ENCODE measurements at places on chromosomes 4 and X. TPM values are rescaled to one million over a fixed set of nuclear protein-coding genes. Genes with fewer than 3 reads are reported as not detected.

DNA sequence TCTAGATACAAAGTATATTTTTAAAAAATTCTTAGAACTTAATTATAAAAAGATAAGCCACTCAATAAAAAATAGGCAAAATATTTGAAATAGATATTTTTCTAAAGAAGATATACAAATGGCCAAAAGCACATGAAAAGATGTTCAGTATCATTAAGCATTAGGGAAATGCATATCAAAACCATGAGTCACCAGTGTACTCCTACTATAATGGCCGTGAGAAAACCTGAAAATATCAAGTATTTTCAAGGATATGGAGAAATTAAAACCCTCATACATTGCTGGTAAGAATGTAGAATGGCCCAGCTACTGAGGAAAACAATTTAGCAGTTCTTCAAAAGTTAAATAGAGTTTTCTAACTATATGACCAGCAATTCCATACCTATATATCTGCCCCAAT is 337.9 kb downstream of the CAMK2D start:
- H3K36me3 ChIP-seq, result peaks cover 2% of the 10 kb centered on the region
- H3K27me3 ChIP-seq, result no peaks in the 10 kb centered on the region
- H3K4me1 ChIP-seq, result no peaks in the 10 kb centered on the region
- no peak overlapping the region for H3K4me3 ChIP-seq

PPP4R3C gene
- not detected for total RNA-seq

GYPB gene
- total RNA-seq, result not detected

GRCh38 chrX:151793886-151794285 is 59.3 kb downstream of the CNGA2 start:
- H3K4me1 ChIP-seq, result no peaks in the 10 kb centered on the region
- H3K4me3 ChIP-seq, result no peak overlapping the region
- no peak for DNase-seq

GRCh38 chrX:115367951-115368350 is 78.4 kb downstream of the LUZP4 start:
- no peaks in the 10 kb centered on the region for H3K4me1 ChIP-seq
- H3K4me3 ChIP-seq, result no peak overlapping the region
- no peaks in the 10 kb centered on the region for H3K36me3 ChIP-seq
- no peak overlapping the region for H3K27ac ChIP-seq
- no peak for DNase-seq
- no peaks in the 10 kb centered on the region for H3K27me3 ChIP-seq

NPNT gene
- total RNA-seq, result 0.12 TPM

DNA sequence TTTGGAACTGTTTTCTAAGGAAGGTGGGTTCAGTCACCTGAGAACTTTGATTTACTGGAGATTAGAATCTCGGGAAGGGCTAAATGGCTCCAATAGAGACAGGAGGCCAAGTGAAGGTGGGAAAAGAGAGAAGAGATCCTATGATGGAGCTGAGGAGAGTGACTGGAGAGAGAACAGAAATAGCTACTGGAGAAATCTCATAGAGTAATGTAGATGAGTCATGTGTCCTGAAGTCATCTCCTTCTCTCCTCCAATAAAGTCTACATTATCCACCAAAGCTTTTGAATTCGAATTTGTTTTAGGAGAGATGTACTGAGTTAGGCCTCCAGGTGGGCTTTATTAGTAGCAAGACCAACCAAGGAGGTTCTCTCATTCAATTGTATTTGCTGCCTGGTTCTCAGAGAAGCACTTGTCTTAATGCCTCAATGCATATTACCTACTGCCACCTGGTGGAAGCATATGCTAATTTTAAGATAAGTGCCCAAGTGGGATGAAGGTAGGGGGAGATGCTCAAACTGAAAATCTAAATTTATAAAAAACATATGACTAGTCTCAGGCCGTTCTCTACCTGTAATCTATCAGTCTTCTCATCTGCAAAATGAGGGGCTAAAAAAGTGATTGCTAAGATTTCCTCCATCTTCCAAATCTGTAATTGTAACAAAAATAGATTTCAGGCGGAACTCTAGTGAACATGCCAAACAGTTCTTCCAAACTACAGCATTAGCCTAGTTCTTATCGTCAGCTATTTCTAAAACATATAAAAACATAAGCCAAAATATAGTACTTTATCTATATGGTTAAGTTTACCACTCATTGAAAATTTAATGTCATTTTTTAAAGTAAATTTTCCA is 24.4 kb downstream of the TXK start:
- H3K27me3 ChIP-seq, result no peaks in the 10 kb centered on the region
- H3K4me1 ChIP-seq, result peaks cover 27% of the 10 kb centered on the region
- H3K27ac ChIP-seq, result no peak overlapping the region
- DNase-seq, result peak; percentile 77

GRCh38 chr4:184309241-184310170 is 91.8 kb upstream of the ENPP6 start:
- H3K4me1 ChIP-seq, result peaks cover 59% of the 10 kb centered on the region
- peak overlapping the region; percentile 16 for H3K4me3 ChIP-seq
- peak overlapping the region; percentile 64 for H3K27ac ChIP-seq
- H3K27me3 ChIP-seq, result no peaks in the 10 kb centered on the region

IL15 gene
- 0.92 TPM for total RNA-seq

DNA sequence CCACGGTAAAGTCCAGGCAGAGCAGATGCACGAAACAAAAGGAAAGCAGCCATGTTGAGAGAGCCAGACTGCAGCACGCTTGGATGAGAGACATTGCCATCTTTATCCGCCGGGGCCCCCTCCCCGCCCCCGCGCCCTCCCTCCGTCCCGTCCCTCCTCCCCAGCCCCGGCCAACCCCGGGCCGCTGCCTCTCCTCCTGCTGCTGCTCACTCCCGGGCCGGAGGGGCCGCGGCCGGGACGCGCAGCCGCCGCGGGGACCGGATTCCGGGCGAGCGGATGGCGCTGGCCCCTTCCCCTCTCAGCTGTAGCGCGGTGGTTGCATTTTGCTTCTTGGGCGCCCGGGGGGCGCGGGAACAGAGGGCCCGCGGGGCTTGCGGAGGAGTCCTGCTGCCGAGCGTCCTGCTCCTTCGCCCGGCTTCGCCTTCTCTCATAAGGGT is 542 bp downstream of the RNF150 start:
- DNase-seq, result peak; percentile 57
- peaks cover 76% of the 10 kb centered on the region for H3K27me3 ChIP-seq
- H3K4me3 ChIP-seq, result peak overlapping the region; percentile 93
- no peak overlapping the region for H3K27ac ChIP-seq
- H3K4me1 ChIP-seq, result peaks cover 10% of the 10 kb centered on the region

SSX4 gene
- total RNA-seq, result not detected

OTC gene
- total RNA-seq, result not detected

GRCh38 chr4:80226094-80226493 is 28.8 kb downstream of the PRDM8 start:
- H3K4me1 ChIP-seq, result no peaks in the 10 kb centered on the region
- no peak for DNase-seq
- no peak overlapping the region for H3K4me3 ChIP-seq
- no peak overlapping the region for H3K27ac ChIP-seq

- H3K4me3 ChIP-seq, result no peak overlapping the region
- no peak for DNase-seq
- peaks cover 12% of the 10 kb centered on the region for H3K27me3 ChIP-seq
- no peak overlapping the region for H3K27ac ChIP-seq
Observed at GRCh38 chrX:101602077-101602476, 15.7 kb downstream of the ARMCX6 start.

DNA sequence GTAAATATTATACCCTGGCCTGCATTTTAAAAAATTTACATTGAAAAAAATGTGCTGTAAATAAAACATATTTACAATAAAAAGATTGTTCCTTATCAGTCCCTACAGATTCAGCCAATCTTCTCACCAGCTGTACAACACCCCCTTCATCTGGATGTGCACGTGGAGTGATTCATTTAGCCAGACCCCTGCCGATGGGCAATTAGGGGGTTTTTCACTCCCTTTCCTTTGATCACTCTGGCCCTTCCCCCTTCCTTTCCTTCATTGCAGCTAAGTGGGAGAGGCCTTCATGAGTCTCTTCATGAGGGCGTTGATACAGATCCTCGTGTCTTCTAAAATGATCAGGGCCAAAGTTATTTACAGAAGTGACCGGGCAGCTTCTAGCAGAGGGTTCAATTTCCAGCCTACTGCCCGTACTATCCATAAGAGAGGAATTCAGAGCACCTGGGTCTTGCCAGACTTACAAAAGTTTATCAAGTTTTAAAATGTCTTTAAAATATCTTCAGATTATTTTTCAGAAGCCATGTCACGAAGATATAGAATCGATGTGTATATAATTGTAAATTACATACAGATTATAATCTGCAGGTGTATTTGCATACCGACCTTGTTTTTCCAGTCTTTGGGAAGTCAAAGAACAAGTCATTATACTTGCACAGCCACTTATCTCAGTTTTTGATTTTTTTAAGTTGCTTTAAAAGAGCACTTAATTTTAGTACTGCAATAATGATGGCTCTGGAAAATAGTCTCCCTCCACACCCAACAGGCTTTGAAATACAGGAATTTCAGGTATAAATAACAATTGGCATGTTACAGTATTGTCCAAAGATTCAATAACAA is 21.4 kb upstream of the RASL11B start:
- H3K4me3 ChIP-seq, result no peak overlapping the region
- H3K27me3 ChIP-seq, result peaks cover 3% of the 10 kb centered on the region
- H3K27ac ChIP-seq, result no peak overlapping the region
- no peaks in the 10 kb centered on the region for H3K36me3 ChIP-seq
- H3K4me1 ChIP-seq, result no peaks in the 10 kb centered on the region

VSIG1 gene
- total RNA-seq, result not detected

GRCh38 chr4:113003841-113004240 is 45.6 kb upstream of the ANK2 start:
- no peak for DNase-seq
- no peak overlapping the region for H3K27ac ChIP-seq
- H3K4me1 ChIP-seq, result no peaks in the 10 kb centered on the region
- H3K4me3 ChIP-seq, result no peak overlapping the region
- no peaks in the 10 kb centered on the region for H3K27me3 ChIP-seq

DNA sequence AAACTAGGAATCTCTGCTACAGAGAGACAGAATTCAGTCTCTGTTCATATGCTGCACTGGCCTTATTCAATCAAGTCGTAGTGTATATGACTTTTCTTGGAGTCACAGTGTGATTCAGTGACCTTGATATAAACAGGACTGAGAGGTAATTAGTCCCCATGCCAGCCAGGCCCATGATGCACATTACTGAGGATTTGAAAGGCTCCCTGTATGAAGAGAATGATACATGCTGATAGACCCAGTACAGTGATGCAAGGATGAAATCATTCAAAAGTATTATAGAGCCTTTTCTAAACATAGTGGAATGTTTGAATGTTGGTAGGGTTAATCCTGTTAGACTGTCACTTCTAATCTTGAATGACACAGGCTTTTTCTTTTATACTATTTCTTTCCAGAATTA is 34.1 kb downstream of the ANXA3 start:
- peaks cover 5% of the 10 kb centered on the region for H3K36me3 ChIP-seq
- no peaks in the 10 kb centered on the region for H3K4me1 ChIP-seq
- H3K27ac ChIP-seq, result no peak overlapping the region
- no peaks in the 10 kb centered on the region for H3K27me3 ChIP-seq

DNA sequence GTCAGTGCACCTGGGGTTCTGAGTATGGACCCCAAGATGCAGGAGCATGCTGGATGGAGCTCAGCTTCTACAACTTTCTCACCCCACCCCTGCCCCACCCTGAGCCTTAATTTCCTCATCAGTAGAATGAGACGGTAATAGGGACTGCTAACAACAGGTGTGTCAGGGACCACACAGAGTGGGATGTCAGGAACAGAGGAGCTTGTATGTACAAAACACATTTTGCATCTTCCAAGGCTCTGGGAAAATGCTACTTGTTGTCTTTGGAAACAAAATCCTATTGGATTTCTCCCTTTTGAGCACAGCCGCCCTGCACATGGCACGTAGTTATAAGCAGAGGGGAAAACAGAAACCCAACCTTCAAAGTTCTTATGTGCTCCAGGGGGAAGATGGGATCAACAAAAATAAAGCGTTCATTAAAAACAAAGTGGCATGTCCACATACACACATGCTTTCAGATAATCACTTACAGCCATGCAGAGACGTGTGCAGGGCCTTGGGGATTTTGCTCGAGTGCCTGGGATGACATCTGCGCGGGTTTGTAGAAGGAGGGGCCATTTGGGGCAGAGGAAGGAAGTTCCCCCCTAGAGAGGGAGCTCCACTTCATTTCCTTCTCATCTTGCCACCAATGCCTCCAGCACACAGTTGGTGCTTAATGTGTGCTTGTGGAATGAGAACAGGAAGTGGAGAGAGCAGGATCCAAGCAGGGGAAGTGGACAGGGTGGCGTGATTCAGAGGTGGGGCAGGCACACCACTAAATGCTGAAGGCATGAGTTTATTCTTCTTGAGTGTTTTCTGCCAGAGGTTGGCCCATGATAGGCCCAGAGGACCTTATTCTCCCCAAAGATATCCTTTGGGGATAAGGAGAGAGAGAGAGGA is 138.9 kb downstream of the SMIM20 start:
- no peak overlapping the region for H3K27ac ChIP-seq
- H3K4me3 ChIP-seq, result no peak overlapping the region

DNA sequence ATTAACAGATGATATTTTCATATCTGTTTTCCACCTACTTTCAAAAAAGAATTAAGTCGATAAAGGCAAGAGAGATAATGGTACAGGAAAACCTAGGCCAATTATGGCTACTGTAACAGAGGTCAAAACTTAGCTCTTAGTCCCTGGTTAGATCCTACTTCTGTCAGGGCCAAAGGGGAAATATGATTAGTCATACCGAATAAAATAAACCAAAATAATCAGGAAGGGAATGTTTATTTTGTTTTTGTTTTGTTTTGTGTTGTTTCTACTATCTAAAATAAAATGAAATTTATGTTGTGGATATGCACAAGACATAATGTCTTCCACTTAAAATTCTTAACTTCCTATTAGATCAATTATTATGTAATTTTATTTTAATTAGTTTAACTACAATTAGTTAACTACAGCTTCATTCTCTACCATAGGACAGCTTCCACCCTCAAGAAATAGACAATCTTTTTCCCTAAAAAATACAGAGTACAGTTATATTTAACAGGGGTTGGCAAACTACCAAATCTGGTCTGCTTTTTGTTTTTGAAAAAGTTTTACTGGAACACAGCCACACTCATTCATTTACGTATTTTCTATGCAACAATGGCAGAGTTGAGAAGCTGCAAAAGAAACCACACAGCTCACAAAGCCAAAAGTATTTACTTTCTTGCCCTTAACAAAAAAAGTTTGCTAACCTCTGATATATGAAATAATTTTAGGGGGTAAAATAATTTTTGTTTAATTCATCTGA is 25.4 kb downstream of the TMEM47 start:
- no peaks in the 10 kb centered on the region for H3K27me3 ChIP-seq
- no peak for DNase-seq
- H3K27ac ChIP-seq, result no peak overlapping the region
- H3K4me1 ChIP-seq, result no peaks in the 10 kb centered on the region
- no peak overlapping the region for H3K4me3 ChIP-seq

GRCh38 chrX:50448565-50448964 is 22.1 kb downstream of the DGKK start:
- H3K27ac ChIP-seq, result no peak overlapping the region
- no peaks in the 10 kb centered on the region for H3K4me1 ChIP-seq
- H3K27me3 ChIP-seq, result no peaks in the 10 kb centered on the region
- H3K4me3 ChIP-seq, result no peak overlapping the region

SORCS2 gene
- total RNA-seq, result 0.05 TPM

MAGEC3 gene
- not detected for total RNA-seq
